ENCODE measurements at places on chromosomes 7 and 10.

DNA sequence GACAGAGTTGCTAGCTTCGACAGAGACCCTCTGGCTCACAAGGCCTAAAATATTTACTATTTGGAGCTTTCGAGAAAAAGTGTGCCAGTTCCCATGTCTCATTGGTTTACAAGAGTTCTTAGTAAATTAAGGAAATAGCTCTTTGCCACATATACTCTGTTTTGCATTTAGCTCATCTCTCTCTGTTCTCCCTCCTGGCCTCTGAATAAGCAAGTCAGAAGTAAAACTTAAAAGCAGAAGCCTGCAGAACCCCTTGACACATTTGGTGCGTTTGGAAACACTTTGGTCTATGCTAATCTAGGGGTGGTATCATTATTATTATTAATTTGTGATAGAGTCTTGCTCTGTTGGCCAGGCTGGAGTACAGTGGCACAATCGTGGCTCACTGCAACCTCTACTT lies 6.4 kb downstream of the CARD11 start:
- DNase-seq, result no peak

GRCh38 chr10:69004821-69005220 lies 16.2 kb downstream of the KIFBP start:
- peak; percentile 67 for DNase-seq

- no peak for DNase-seq
Observed at GRCh38 chr7:137998250-137998649, 3.6 kb downstream of the CREB3L2 start.

DNA sequence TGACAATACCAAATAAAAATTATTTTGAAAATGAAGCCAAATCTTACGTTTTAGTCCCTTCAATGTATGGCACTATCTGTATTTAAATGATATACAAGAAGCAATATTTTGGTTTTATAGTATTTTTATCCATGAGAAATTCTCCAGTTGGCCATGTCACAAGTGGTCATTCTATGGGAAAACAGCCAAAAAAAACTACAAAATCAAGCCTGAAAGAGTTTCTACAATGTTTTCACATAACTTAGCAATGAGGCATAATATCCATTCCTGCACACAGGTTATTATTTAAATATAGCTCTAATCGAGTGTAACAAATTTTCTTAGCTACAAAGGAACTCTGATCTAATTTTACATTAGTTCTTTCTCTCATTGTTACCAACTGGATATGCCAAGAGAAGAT lies 5.4 kb downstream of the RAB11FIP2 start:
- DNase-seq, result peak; percentile 35

DNA sequence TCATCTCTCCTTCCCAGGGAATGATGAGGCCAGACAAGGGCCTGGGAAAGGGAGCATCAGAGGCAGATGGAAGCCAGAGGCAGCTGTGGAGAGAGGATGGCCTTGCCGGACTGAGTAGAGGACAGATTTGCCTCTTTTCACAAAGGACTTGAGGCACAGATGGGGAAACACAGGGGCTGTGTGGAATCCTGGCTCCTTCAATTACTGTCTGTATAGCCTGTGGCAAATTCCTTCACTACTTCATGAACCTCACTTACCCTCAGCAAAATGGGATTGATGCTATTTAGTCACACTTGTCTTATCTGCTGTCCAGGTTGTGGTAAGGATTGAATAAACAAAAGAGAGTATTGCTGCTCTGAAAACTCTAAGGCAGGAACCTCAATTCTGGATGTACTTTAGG lies 40.3 kb downstream of the SLC25A28 start:
- no peak for DNase-seq

GRCh38 chr7:13017333-13017857 lies 330.0 kb downstream of the ARL4A start:
- DNase-seq, result peak; percentile 85

DNA sequence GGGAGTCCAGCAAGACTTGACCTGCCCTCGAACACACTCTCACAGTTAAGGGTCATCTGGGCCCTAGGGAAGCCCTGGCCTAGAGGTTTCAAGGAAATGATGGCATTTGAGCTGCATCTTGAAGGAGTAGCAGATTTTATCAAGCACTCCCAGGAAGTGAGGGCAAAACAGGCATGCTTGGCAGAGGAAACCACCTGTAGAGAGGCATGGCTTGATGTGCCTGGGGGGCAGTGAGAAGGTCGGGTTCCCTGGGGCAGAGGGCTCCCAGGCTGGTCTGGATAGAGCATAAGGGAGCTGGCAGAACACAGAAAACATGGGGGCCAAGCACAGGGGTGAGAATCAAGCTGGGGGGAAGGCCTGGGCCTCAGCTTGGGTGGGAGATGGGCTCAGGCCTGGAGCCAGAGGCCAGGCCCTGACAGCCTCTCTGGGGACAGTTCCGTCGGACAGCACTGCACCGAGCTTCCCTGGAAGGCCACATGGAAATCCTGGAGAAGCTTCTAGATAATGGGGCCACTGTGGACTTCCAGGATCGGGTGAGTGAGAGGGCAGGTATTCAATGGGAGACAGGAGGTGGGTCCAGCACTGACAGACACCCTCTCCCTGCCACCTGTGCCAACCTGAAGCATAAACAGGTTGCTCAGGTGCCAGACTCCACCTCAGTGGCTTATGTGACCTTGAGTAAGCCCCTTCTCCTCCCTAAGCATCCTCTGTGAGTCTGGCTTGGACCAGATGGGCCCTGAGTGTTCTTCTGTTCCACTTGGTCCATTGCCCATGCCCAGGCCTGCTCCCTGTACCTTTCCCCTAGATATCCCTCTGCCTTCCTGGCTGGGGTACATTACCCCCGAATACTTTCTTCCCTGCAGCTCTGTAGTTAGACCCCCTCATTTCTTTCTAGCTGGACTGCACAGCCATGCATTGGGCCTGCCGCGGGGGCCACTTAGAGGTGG lies 3.5 kb upstream of the HOGA1 start:
- no peak for DNase-seq

- DNase-seq, result peak; percentile 78
Observed at GRCh38 chr10:42367532-42368230, 270.7 kb downstream of the ZNF33B start.

GRCh38 chr7:108143658-108144420 lies 13.7 kb upstream of the LAMB4 start:
- DNase-seq, result no peak

- peak; percentile 81 for DNase-seq
Observed at GRCh38 chr7:143384148-143384547, 3.0 kb downstream of the ZYX start.

DNA sequence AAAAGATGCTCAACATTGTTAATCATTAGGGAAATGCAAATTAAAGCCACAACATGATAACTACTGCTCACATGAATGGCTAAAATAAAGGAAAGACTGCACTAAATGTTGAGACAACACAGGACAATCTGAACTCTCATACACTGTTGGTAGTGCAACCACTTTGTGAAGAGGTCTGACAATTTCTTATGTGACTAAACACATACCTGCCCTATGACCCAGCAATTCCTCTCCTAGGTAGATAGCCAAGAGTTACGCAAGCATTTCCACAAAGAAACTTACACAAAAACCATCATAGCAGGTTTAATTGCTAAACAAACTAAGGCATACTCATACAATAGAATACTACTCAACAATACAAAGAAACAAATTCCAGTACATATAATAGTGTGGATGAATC lies 41.8 kb upstream of the HERPUD2 start:
- peak; percentile 44 for DNase-seq

DNA sequence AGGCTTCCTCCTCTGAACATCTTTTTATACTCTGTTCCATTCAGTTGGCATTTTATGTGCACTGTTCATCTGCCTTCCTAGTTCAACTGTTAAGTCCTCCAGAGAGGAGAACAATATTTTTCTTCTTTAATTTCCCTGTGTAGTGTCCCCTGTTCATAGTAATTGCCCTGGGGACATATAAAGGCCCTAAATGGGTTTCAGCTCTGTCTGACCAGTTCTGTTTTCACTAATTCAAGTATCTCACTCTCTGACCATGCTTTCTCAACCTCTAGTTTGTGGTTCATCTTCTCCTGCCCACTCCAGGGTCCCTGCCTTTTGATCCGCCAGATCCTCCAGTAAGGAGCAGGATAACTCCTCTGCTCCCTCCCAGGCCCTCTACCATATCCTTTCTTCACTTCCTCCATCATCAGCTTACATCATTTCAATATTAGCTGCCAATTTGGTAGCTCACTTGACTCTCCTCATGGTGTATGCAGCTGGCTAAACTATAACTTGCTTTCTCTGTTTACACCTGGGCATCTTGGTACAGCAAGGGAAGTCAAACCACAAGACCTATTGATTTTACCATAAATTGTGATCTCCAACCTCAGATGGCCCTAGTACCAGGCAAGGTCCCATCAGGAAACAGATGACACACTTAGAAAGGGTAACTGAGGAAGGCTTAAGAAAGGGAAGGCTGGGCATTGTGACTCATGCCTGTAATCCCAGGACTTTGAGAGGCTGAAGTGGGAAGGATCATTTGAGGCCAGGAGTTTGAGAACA lies 17.7 kb upstream of the C10orf67 start:
- no peak for DNase-seq

- peak; percentile 47 for DNase-seq
Observed at GRCh38 chr7:142481548-142481947, 223.7 kb upstream of the PRSS58 start.

DNA sequence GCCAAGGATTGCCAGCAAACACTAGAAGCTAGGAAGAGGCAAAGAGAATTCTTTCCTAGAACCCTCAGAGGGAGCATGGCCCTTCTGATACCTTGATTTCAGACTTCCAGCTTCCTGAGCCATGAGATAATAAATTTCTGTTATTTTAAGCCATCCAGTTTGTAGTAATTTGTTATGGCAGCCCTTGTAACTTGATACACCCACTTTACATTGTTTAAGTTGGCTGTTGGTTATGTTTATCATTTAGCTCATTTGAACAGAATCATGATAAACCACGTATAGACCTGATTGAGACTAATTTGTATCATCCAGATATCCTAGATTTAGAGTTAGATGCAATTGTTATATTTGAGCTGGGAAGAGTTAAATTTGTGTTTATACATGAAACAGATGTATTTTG lies 9.4 kb upstream of the TES start:
- no peak for DNase-seq

DNA sequence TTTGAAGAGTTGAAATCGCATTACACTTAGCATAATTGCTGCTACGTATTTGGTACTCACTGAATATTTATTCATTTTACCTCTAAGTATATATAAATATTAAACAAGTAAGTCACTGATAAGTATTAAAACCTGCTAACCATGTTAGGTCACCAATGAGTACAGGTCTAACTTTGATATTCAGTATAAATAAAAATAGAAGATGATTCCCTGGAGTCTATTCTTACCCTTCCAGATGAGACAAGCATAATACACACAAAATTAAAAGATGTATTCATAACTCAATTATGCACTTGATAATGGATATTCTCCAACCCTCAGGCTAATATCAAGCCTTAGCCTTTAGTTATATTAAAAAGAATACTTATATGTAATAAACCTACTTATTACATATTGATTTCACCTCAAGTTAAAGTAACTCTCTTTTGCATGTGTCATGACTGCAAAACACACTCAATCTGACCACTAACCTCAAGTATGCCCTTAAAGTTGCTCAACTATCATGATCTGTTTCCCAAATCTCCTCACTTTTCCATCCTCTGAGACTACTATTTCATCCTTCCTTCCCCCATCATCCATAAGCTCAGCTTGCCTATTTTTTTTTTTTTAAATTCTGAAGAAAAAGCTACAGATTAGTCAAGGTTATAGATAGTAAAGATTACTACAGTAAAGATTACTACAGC lies 46.8 kb downstream of the IPMK start:
- DNase-seq, result peak; percentile 73

- no peak for DNase-seq
Observed at GRCh38 chr7:24455813-24456525, 117.3 kb upstream of the PALS2 start.

- DNase-seq, result no peak
Observed at GRCh38 chr10:67772894-67773511, 65.0 kb downstream of the DNAJC12 start.

GRCh38 chr10:77973276-77973675 lies 46.7 kb upstream of the DLG5 start:
- no peak for DNase-seq

- DNase-seq, result no peak
Observed at GRCh38 chr10:8065651-8066050, 11.2 kb downstream of the GATA3 start.

- DNase-seq, result no peak
Observed at GRCh38 chr7:11252705-11253272, 279.1 kb downstream of the PHF14 start.

- peak; percentile 45 for DNase-seq
Observed at GRCh38 chr10:59027975-59028655, 148.3 kb upstream of the PHYHIPL start.

GRCh38 chr10:131274883-131275282 lies 36.6 kb downstream of the TCERG1L start:
- no peak for DNase-seq

GRCh38 chr7:20411372-20411771 lies 80.7 kb downstream of the ITGB8 start:
- DNase-seq, result no peak

GRCh38 chr7:38040831-38041230 lies 120.4 kb downstream of the EPDR1 start:
- DNase-seq, result no peak

GRCh38 chr10:50044941-50045664 lies 22.7 kb upstream of the WASHC2A start:
- DNase-seq, result no peak

- no peak for DNase-seq
Observed at GRCh38 chr7:157853076-157853788, 516.4 kb downstream of the DNAJB6 start.

- no peak for DNase-seq
Observed at GRCh38 chr7:96710544-96710943, 898 bp upstream of the SEM1 start.

DNA sequence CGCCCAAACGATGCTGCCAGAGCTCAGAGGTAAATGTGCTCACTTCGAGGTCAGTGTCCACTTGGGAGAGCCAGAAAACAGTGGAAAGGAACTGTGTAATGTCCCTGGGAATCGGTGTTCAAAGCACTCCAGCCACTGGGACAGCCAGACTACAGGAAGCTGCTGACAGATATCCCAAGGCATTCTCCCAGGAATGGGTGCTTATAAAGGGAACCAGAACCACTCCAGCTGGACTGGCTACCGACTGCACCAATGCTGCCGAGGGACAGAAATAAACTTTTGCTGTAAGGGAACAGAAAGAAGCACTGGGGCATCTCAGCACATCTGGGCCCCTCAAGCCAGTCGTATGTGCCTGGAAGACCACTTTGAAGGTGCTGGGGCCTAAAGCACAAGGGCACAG lies 76.7 kb downstream of the ATXN7L1 start:
- DNase-seq, result no peak
